ENCODE measurements at places on chromosomes 2 and 18.

GRCh38 chr2:205700331-205701132, 18.2 kb downstream of the NRP2 start:
- DNase-seq, result no peak

DNA sequence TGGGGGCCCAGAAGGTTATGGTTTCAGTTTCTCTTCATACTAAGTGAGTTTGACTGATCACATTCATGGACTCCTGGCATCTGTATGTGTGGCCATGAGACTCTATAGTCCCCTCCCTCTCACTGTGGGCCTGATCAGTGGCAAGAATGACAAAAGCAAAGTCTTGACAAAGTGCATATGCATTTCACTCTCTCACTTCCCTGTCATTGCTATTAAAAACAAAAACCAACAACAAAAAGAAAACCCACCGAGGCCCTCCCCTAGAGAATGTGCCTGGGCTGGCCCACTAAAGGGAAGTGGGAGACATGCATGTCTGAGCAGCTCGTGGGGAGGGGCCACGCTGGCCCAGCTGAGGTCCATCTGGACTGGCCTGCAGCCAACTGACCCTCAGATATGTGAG, 600.1 kb upstream of the RAB6C start:
- no peak for DNase-seq

- no peak for DNase-seq
Measured at GRCh38 chr2:118974103-118974993, 32.4 kb downstream of the MARCO start.

- no peak for DNase-seq
Measured at GRCh38 chr2:62381656-62382055, 124.3 kb downstream of the TMEM17 start.

DNA sequence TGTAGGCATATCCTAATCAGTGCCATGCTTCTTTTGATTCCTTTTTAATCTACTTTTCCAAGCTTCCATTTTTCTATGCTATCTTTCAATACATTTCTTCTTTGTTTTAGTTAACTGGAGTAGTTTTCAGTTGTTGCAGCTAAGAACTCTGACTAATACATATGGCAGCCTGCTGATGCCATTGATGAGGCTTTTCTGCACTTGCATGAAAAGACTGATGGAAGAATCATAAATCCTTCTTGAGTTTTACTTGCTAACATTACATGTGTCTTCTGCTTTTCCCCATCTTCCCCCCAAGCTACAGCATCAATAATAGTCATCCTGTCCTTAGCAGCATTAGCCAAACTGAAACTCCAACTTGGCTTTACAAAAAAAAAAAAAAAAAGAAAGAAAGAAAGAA, 203.3 kb downstream of the LRP1B start:
- DNase-seq, result no peak

DNA sequence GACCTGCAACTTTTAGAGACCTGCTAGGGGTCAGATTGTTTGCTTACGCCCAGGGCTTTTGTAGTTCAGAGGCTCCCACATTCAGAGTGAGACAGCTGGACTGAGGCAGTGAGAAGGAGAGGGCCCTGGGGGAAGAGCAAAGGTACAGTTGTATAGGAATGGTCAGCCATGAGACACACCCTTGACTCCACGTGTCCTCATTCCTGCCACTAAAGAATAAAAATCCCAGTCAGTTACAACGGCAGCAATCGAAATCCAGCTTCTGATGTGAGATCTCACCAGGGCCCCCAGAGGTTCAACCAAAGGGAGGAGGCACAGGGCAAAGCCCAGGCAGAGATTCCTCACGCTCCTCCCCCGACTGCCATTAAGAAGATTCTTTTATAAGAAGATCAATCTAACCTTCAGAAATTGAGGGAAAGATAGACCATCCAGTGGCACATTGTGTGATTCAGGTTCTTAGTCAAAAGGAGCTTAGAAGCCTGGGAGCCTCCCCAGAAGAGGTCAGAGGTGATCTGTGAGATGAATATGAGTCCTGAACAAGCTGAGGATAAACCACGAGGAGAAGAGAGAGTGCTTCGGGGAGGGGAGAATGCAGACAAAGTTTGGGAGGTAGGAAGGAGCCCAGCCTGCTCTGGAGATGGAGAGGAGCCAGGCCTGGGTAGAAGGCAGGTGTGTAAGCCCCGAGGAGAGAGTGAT, 317.0 kb downstream of the CYP26B1 start:
- no peak for DNase-seq

DNA sequence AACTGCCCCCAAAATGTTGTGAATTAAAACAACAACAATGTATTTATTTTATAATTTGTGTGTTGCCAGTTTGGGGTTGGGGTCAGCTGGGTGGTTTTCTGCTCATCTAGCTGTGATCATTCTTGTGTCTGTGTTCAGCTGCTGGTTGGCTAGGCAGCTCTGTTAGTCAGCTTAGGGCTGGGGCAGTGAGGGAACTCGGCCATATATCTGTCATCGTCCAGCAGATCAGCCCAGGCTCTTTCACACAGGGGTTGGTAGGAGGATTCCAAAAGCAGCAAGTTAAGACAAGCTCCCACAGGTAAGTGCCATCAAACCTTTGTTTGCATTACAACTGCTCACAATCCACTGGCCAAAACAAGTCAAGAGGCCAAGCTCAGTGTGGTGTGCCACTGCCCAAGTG, 121.5 kb downstream of the LPIN1 start:
- DNase-seq, result no peak

GRCh38 chr2:138814123-138814898, 34.1 kb upstream of the NXPH2 start:
- no peak for DNase-seq

GRCh38 chr2:219285373-219285735, 6.2 kb downstream of the DNAJB2 start:
- no peak for DNase-seq

Measured in CD4-positive, alpha-beta T cell treated with Interleukin-15 for 4 hours (primary cell).